ENCODE measurements at places on chromosomes 5 and 9. TPM values are rescaled to one million over a fixed set of nuclear protein-coding genes. Genes with fewer than 3 reads are reported as not detected.
A peak's percentile ranks its signal among the peaks of the same experiment; 100 is the strongest.

Gene OR1K1
- total RNA-seq, result not detected

DNA sequence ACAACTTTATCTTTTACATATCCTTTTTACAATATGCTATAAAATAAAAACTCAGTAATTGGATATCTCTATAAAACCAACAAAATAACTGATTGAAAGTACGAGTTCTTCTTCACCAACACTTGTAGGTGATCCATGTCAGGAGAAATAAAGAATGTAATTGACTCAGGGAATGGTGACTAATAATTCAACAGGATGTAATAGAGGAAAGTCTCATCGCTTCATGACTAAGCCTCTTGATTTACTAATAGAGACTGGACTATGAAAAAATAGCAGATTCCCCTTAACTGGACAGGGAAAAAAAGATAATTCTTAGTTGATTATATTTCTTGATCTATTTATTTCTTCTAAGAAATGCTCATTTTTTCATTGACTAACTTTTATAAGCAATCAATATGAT is 507.7 kb upstream of the PTGER4 start:
- DNase-seq, result no peak

Gene PCDHGA12
- total RNA-seq, result 0.21 TPM

GRCh38 chr5:65121880-65122436 is 353.2 kb downstream of the CWC27 start:
- no peak for DNase-seq

Gene MRPS27
- total RNA-seq, result 67.2 TPM

Gene RASGEF1C
- total RNA-seq, result 0.49 TPM

DNA sequence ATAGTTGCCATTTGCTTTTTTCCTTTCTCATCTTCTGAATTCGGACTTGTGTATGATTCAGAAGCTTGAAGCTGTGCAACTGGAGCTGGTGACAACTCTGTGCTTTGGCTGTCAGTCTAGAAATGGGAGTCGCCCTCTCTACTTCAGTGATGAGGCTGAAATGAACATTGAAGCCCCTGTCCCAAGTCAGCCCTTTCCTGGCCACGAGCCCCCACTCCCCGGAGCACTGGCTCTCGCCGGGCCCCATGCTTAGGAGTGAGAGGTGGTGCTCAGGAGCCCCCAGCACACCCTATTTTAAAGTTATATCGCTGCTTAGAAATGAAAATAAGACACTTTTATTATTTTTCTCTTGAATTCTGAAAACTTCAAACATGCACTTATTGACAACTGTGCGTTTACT is 66.0 kb downstream of the PSMB7 start:
- DNase-seq, result no peak

Gene TRPM6
- 0.05 TPM for total RNA-seq

Gene INVS
- 8.2 TPM for total RNA-seq

Gene GPR151
- total RNA-seq, result not detected

DNA sequence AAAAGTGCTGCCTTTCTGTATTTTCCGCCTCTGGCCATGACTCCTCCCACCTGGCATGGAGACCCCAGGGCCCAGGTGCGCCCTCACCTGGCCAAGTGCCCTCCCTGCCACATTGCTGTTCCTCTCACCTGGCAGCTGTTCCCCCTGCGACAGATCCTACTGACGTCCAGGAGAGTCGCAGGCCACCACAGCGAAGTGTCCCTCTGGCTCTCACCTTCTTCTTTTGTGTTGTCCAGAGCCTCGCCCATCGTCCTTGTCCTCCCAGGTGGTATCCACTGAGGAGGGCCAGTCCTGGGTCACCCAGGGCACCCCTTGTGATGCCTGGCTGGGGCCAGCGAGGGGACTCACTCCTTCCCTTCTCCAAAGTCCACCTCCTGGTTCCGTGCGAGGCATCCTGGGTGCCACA is 2.6 kb downstream of the NKD2 start:
- DNase-seq, result no peak

Gene NDUFS6
- 70.6 TPM for total RNA-seq

DNA sequence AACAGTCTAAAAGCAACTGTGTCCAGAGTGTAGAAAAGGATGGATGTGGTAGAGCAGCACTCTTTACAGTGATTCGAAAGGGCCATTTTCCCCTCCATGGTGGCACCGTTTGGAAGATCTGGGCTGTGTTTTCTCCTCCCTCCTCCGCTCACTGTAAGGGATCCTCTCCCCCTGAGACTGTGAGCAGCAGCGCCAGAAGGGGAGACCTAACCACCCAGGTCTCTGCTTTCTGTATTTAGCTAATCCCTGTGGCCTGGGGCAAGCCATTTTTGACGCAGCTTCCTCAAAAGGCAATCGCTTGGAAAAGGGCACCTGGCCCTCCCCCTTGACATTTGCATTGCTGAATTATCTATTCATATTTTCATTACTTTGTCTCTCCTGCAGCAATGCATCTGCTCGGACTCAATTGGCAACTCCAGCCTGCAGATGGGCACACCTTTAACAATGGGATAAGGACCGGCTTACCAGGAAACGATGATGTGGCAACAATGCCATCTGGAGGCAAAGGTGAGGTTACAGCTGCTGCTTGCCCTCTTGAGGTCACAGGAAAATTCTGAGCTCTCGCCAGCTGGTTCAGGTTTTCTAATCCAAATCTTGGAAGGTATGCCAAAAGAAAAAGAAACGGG is 244.3 kb upstream of the WWC1 start:
- DNase-seq, result peak; percentile 15

GRCh38 chr9:122191584-122191983 is 31.9 kb downstream of the MORN5 start:
- DNase-seq, result no peak

- peak; percentile 67 for DNase-seq
These were observed at the start of gene ZNF346 for GRCh38 chr5:177022386-177023302. Gene ZNF346, plus strand, starts transcription at chr5:177022696. Its CDS starts 43 bp downstream, at chr5:177022739.

GRCh38 chr9:112550531-112550930 is 63.9 kb downstream of the KIAA1958 start:
- no peak for DNase-seq

- DNase-seq, result no peak
These were observed 78.4 kb downstream of the MAP1B start for GRCh38 chr5:72185496-72186329.

DNA sequence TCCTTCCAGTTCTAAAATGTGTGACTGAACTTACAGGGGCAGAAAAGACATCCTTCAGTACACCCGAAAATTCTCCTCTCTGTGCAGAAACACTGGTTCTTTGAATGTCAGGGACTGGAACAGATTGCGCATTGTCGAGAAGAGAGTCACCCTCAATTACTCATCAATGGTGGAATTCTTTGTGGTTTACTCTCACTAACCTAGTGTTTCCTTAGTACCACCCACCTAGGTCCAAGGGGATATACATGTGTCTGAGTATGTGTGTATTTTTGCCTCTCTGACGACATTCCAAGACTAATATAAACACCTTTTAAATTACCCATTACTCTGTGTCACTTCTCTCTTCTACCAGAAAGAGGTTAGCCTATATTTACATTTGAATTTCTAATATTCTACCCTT is 660.8 kb downstream of the TLE1 start:
- peak; percentile 85 for DNase-seq

DNA sequence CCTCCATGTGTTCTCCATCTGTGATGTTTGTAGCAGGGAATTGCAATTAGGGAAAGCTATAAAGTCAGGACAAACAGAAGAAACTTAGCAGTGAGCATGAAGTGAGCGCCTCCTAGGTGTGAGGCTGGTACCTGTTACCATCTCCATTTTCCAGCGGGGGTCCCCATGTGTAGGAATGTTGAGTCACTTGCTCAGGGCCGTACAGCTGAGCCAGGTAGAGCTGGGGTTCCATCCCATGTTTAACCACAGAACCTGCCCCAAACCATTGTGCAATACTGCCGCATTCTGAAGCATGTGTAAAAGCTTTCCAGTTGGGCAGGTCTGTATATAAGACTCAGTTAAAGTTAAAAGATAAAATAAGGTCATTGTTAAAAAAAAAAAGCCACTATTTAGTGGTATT is 62.7 kb downstream of the NDFIP1 start:
- DNase-seq, result no peak

DNA sequence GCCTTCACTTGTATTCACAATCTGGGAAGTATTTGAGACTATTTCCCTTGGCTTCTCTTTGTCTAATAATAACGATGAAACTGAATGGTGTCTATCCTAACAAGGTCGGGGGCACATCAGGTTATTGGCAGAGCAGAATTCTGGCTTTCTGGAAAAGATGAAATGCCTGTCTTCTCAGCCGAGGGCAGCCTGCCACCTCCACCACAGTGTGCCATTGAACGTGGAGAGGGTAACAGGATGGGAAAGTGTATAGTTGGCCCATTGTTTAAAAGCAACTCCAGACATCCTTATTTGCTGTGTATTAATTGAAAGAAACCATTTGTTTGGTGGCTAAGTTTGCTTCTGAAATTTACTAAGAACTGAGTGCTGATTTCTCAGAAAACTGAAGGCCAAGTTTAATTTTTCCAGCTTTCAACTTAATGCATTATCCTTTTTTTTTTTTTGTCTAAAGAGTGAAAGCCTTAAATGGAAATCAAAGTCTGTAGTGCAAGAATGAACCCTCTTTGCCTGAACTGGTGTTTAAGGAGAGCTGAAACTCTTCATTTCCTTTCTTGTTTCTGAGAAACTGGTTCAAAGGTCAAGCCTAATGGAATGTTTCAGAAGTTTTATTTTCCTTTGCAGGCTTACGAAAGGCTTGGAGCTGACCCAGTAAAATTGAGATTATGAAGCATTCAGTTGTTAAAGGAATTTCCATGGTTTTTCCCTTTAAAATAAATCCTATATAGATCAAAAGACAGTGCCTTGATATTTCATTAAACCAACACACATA is 563.7 kb upstream of the DAP start:
- no peak for DNase-seq

Data from Panc1 (cell line).